ENCODE measurements at places on chromosomes 4 and X.

GRCh38 chr4:123209436-123209835, 187.2 kb upstream of the SPRY1 start:
- DNase-seq: no peak

- DNase-seq: no peak
Observed at GRCh38 chr4:26862381-26862915, 1.8 kb downstream of the STIM2 start.

- no peak for DNase-seq
Observed at GRCh38 chr4:37879365-37879764, 11.5 kb upstream of the TBC1D1 start.

- DNase-seq: no peak
Observed at GRCh38 chrX:9122519-9123245, 88.8 kb upstream of the FAM9B start.

- DNase-seq: no peak
Observed at GRCh38 chrX:19639056-19639455, 123.7 kb upstream of the MAP3K15 start.

- DNase-seq: no peak
Observed at GRCh38 chr4:113339430-113339813, 290.0 kb downstream of the ANK2 start.

- no peak for DNase-seq
Observed at GRCh38 chr4:47010912-47011446, 17.6 kb upstream of the GABRA4 start.

GRCh38 chrX:15947648-15948317, 93.2 kb upstream of the AP1S2 start:
- no peak for DNase-seq

GRCh38 chrX:135695471-135695870, 18.0 kb upstream of the CT45A1 start:
- no peak for DNase-seq

GRCh38 chrX:153387987-153388721, 13.0 kb downstream of the PNMA6E start:
- DNase-seq: no peak

DNA sequence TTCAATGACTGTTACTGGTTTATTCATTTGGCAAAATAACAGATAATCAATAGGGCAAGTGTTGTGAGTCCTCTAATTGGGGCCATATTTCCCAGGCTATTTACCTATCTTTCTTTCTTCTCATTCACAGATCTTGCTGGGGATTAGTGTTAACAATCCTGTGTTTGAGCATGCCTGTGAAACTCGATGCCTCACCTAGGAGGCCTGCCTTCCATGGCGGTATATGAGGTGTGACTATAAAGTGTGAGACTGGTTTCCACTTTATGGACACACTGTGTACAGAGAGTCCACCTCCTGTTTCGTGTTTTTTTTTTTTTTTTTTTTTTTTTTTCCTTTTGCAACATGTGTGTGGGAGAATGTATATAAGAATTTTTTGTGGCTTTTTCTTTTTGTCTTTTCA, 199.3 kb downstream of the BMPR1B start:
- no peak for DNase-seq

DNA sequence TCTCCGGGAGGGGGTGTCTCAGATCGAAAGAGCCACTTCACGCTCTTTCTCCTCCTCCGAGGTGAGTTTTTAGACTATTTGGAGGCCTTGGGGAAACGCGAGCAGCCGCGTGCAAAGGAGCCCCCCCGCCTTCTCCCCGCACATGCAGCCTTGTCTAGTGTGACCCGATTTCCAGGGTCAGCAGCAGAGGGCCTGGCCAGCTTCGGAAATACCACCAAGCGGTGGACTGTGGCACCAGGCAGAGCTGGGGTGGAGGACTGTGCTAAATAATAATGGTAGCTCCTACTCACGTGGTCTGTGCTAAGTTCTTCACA, 79.3 kb upstream of the BCOR start:
- DNase-seq: no peak

DNA sequence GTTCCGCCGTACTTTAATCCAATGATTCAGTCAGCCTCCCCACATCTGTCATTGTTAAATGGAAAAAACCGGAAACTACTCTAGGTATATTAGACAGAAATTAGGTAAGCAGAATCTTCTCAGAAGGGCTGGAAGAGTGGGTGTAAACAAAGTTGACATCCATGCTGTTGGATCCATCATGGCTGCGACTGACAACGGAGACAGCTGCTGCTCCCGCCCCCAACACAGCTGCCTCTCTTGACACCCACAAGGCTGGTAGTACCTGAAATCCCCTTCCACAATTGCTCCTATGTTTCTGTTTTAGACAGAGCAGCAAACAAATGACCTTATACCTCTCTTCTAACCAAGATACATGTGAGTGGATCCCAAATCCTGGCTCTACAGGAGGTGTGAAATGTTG, 66.6 kb downstream of the RXFP1 start:
- no peak for DNase-seq

GRCh38 chr4:35934320-35934981, 309.9 kb downstream of the ARAP2 start:
- DNase-seq: peak; percentile 42

DNA sequence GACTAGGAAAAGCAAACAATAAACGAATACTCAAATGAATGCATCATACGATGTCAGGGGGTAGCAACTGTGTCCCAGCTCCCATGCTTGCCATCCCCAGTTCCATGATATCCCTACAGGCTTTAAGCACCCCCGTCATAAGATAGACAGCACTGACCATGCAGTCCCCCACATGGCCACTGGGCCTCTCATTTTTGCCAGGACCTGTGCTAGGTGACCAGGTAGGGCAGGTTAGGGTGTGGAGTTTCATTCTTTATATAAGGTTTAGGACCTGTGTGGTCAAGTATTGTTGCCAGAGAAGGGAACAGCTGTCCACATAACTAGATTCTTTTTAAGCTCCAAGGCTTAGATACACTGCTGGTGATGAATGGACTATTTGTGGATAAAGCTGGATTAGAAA, 9.7 kb downstream of the PPEF2 start:
- DNase-seq: no peak

GRCh38 chr4:108683479-108683878, 33.1 kb downstream of the OSTC start:
- no peak for DNase-seq

- DNase-seq: no peak
Observed at GRCh38 chr4:174626342-174627008, 104.2 kb upstream of the HPGD start.

GRCh38 chr4:83230928-83231327, 53.7 kb downstream of the COQ2 start:
- no peak for DNase-seq

GRCh38 chrX:143663755-143664154, 27.9 kb upstream of the SLITRK4 start:
- no peak for DNase-seq

- DNase-seq: no peak
Observed at GRCh38 chr4:53476232-53477037, 99.0 kb downstream of the FIP1L1 start.

DNA sequence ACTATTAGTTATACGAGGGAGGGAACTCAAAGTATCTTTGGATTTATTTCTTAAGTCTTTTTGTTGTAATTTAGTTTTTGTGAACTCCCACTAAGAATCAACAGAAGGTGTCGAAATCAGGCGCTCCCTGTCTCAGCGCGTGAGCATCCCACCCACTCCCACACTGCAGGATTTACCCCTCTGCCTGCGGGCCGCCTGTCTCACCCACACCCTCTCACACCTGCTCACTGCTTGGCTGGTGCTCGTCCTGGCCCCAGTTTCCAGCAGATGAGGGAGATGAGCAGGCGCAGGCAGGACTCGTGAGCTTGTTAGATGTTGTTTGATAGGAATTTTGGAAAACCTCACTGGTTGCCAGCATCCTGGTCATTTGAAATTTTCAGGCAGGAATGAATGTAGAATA, 20.8 kb upstream of the HGFAC start:
- DNase-seq: no peak

DNA sequence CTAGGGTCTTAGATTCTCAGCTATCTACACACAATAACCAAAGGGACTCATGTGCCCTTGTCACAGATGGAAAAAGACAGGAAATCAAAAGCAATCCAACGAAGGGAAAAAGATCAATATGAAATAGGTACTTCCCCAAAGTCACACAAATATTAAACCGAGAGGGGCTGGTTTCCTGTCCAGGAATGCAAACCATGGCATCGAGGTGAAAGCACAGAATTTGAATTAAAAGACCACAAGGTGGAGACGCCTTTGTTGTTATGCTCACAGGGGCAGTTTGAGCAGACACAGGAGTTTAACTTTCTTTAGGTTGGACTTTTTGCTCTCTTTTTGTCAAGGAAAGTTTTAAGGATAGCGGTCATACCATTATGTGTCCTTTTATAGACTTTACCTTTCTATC, 14.3 kb downstream of the H2BW1 start:
- DNase-seq: no peak

DNA sequence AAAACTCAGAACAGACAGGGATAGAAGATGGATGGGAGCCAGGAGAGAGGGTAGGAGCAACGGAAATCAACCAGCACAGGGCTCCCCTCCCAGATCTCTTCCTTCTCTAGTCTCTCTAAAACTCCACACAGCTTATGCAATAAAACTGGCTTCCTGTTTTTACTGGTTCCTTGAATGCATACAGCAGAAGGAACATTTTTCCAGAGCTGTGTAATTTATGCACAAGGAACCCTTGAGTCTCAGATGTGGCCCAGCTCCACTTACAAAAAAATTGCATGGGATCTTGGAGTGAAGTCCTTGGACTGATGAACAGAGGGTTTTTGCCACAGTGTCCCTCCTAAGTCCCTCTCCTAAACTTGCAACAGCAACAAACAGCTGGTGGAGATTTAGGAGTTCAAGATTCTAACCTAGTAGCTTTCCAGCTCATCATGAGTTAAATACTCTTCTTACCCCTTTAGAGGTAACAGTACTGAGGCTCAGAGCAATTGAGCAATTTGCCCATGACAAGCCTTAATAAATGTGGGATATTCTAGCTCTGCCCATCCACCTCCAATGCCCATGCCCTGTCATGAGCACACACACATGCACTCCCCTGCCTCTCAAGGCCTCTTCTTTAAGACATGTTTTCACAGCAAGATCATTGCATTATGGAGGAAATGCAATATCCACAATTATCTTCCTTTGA, 18.4 kb upstream of the CC2D2A start:
- DNase-seq: no peak

DNA sequence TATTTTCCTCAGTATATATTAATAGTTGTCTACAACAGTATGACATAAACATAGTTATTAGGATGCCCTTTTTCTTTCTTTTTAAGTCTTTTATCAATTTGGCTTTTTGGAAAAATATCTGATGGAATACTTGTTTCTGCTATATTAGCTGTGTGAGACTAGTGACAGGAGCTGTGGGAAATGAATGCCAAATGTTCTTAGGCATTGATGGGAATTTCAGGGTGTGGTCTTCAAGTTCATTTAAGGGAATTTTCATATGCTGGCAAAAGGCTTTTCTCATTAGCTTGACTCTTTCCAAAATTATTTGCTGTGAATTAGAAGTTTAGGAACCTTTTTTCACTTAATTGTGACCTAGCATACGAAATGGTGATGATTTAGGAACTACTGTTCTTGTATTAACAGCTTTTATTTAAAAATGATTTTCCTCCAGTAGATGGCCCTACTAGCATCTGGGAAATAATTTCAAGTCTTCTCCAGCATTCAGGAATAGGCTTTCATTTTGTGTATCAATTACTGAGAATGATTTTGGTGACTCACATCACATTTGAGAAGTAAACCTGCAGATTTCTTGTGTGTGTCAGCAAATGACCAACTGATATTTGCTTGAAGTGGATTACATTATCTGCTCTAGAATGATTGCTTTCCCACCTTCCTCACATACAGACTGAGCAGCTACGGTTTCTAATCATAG, 70.9 kb downstream of the HTT start:
- DNase-seq: no peak

DNA sequence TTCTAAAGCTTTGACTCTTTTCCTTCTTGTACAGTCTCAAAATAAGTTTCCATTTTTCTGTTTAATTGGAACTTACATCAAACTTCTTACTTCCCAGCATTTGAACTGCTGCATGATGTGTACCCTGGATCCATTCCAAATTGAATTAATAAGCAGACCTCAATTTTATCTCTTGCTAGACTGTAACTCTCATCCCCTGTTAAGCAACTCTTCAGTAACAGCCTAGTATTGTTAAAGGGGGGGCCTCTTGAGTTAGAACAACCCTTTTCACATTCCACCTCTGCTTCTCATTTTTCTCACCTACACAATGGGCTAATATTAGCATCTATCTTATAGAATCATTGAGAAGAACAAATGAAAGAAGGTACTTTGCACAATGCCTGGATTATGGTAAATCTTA, 169.4 kb downstream of the IL1RAPL1 start:
- no peak for DNase-seq

DNA sequence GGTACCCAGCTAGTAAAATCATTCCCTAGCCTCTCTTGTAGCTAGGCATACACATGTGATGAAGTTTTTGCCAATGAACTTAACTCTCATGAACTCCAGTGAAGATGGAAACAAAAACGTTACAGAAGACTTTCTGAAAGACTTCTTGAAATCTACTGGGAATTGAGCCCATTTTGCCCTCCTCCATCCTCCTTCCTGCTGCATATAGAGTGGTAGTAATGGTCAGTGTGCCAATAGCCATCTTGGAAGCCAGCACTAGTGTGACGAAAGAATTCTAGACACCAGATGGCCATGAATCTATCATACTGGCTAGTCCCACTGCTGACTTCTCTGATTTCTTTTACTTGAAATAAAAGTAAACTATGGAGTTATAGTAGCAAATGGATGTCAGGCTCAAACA, 30.9 kb upstream of the PPA2 start:
- DNase-seq: no peak

GRCh38 chr4:188452097-188452496, 312.9 kb downstream of the TRIML1 start:
- DNase-seq: no peak

DNA sequence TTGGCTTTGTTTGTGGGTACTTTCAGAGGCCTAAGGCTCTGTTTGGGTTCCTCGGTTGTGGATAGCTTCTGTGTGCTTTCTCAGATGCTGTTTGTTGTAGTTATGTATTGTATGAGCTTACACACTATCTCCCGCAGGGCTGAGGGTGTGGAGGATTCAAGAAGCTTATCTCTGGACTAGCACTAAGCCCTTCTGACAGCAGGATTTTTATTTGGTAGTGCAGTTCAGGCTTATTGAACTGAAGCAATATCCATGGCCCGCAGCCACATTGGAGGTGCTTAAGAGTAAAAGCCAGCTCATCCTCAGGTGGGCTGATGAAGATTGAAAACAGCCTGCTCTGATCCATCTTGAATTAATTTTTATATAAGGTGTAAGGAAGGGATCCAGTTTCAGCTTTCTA, 128.2 kb downstream of the RASGEF1B start:
- DNase-seq: no peak

GRCh38 chrX:112147206-112147605, 64.6 kb upstream of the TRPC5 start:
- DNase-seq: no peak

GRCh38 chr4:152556283-152556682, 20.4 kb upstream of the FBXW7 start:
- DNase-seq: no peak

GRCh38 chrX:121641560-121641959, 594.1 kb downstream of the GLUD2 start:
- no peak for DNase-seq

Measured in hindlimb muscle (tissue), 1 donor.